ENCODE measurements at places on chromosomes 4 and X. TPM values are rescaled to one million over a fixed set of nuclear protein-coding genes. Genes with fewer than 3 reads are reported as not detected.

- DNase-seq: peak; percentile 85
Observed at GRCh38 chr4:99763635-99764101, 53.0 kb upstream of the DAPP1 start.

DNA sequence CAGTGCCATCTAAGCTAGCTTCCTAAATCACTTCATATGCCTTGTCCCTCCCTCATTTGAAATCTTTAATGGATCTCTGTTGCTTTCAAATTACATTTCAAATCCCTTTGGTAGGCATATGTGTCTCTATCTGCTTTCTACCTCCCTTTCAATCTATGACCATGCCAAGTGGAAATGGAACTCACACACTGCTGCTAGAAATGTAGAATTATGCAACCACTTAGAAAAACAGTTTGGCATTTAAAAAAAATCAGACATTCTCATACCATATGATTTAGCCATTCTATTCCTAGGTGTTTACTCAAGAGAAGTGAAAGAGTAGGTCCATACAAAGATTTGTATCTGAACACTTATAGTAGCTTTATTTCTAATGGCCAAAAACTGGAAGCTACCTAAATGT, 413.5 kb upstream of the INTU start:
- DNase-seq: no peak

DNA sequence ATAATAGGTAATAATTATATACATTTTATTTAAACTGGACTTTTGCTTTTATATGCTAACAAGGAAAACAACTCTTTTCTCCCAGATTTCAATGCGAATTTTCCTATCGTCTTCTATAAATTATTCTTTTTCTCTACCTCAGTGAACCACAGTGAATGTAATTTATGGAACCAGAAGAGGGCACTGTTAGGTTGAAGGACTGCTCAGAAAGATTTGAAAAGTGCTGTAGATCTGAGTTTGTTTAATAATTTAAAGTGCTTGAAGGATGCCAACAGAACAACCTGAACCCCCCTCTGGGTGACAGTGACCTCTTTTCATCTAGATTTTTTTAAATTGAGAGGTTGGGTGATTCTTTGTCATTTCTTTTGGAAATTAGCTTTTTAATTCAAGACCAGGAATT, 54.9 kb downstream of the PHOX2B start:
- DNase-seq: peak; percentile 62

GRCh38 chrX:19291086-19291485, 52.6 kb upstream of the PDHA1 start:
- DNase-seq: no peak

DNA sequence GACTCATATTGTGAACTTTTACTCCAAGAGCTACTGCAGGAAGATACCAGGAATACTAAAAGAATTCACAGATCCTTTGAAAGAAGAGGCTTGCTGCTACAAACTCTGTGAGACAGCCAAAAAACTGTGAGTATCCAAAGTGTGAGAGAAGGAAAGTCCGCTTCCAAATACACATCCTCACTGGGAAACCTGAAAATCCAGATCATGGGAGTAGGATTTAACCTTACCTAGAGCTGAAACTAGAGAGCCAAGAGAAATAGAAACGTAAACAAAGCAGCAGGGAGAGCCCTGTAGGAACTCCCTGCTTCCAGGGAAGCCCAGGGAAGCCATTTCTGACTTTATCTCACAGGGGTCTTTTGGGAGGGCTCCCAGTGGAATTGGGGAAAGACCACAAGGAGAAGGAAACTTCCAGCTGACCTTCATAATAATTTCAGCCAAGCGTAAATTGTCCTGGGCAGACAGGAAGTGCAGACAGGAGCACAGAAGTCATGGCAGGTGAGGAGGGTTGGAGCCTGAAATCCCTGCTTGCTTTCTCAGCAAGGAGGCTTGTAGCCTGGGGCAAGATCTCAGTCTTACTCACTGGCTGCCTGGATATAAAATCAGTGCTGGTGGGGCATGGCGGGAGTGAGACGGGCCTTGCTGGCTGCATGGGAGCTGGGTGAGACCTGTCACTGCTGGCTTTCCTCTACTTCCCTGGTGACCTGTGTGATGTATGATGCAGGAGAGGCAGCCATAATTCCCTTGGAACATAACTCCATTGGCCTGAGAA, 26.2 kb upstream of the NFKB1 start:
- DNase-seq: no peak

- no peak for DNase-seq
Observed at GRCh38 chr4:65393078-65393477, 277.2 kb downstream of the EPHA5 start.

DNA sequence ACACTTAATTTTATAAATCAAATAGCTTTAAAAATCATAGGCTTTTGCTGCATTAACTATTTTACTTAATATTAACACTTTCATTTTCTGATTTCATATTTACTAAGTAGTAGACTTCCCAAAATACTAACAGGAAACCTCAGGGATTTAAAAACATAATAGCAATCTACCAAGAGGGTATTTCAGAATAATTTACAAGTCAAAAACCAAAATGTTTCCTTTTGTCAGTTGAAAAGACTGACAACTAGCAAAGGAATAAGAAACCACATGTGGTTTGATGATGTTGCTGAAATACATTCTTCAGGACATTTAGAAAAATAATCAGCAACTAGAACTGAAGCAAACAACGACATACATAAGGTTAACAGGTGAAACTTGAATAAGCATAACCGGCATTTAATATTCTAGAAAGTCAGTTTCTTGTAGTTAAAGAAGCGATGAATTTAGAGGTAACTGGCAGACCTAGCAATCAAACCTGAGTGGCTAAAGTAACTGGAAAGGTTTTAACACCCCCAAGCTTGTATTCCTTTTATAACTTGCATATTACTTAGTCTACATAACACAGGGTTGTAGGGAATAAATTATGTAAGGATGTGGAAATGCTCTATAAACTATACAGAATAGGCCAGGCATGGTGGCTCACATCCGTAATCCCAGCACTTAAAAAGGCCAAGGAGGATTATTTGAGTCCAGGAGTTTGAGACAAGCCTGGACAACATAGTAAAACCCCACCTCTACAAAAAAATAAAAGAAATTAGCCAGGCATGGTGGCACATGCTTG, 40.0 kb downstream of the DHX15 start:
- no peak for DNase-seq

GRCh38 chr4:153643406-153644383, 40.4 kb upstream of the TLR2 start:
- DNase-seq: peak; percentile 72

DNA sequence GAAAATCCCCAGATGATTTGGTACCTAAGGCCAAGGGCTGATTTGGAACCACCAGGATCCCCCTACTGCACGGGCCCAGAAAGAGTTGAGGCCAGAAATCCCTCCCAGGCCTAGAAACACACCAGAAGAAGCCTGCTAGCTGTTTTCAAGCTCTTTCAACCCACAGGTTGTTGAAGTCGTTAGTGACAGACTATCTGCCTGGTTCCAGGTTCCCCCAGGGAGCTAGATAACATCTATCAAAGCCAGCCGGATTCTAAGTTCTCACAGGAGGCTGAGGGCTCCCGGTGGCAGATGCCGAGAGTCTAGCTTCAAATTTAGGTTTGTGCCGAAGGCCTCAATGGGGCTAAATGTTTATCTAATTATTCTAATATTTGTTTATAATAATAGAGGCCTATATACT, 132.0 kb upstream of the ATP6AP2 start:
- DNase-seq: no peak

GRCh38 chrX:13938051-13938828, 91.5 kb downstream of the GEMIN8 start:
- no peak for DNase-seq

- DNase-seq: peak; percentile 95
Observed at GRCh38 chrX:155334486-155335336, at the start of gene CLIC2. Gene CLIC2 (minus strand): TSS chrX:155334614. CDS start chrX:155334427, 187 bp downstream.

DNA sequence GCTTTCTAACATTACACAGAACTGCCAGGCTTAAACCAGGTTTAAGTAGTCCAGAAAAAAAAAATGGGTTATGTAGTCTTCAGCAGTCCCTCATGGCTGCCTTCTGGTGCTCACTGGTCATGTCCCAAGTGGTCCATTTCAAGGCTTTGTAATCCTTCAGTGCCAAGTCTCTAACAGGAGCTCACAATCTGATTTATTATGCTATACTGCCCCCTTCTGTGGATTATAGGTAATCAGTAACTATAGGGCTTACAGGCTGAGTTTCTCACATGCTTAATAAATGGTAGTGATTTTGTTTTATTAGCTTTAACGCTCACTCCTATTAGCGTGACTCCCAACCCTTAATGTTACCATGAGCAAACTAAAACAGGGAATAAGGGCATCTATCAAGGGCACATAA, 92.5 kb upstream of the EDA2R start:
- DNase-seq: peak; percentile 21

GRCh38 chr4:93828332-93828994, at the start of gene ATOH1:
Gene ATOH1 (plus strand): TSS chr4:93828753. CDS start chr4:93828927, 174 bp downstream.
- peak; percentile 39 for DNase-seq

DNA sequence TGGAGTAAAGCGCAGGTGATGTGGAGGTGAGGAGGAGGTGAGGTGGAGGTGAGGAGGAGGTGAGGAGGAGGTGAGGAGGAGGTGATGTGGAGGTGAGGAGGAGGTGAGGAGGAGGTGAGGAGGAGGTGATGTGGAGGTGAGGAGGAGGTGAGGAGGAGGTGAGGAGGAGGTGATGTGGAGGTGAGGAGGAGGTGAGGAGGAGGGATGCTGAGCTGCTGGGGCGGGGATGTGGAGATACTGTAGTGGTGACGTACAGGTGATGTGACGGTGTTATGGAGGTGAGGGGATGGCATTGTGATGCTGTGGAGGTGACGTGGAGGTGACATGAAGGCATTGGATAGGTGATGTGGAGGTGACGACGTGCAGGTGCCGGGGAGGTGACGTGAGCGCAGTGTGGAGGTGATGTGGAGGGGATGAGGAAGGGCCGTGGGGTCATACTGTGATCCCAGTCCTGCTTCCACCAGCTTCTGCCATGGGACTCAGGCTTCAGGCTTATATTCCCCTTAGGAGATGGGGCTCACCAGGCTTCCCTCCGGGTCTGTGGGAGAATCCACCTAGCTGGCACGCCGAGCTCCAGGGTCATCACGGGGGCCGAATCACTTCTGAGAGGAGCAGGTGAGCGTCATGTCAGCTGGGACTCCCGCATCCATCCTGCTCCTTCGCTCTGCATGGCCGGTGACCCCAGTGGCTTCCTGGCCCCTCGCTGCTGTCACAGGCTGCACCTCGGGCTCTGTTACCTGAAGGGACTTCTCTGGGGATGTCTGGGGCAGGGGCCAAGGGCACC, 47.9 kb upstream of the GRPEL1 start:
- DNase-seq: no peak

- no peak for DNase-seq
Observed at GRCh38 chrX:68889249-68889648, 60.4 kb downstream of the EFNB1 start.

DNA sequence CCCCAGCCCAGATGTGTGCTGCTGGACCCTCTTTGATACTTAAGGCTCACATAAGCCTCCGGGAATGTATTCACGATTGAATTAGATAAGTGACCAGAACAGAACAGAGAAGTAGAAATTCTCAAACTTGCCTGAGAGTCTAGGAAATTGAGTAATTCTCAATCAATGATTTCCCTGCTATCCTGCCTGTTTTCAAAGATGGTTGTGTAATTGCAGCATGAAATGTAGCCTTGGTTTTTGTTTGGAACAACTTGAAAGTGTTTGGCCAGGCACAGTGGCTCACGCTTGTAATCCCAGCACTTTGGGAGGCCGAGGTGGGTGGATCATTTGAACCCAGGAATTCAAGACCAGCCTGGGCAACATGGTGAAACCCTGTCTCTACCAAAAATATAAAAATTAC, 41.2 kb downstream of the TNIP2 start:
- no peak for DNase-seq

GRCh38 chr4:17165286-17165685, 266.8 kb upstream of the LDB2 start:
- no peak for DNase-seq

DNA sequence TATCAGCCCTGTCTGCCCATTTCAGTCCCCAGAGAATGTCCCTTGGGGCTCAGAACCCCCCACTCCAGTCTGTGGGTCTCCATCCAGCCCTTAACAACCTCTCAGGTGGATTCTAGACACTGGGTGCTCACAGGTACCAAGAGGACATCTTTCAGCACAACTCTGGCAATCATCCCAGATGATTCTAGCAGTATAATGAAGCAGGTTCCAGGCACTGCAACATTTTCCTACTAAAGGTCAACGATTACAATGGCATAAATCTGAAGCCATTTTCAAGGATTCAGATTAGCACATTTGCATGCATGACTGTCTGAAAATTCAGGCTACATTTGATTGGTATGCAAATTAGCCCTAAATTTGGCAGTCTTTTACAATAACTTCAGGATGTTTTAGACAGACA, 10.0 kb downstream of the SLC2A9 start:
- DNase-seq: no peak

- peak; percentile 96 for DNase-seq
Observed at GRCh38 chr4:105088110-105088879, 58.4 kb upstream of the TET2 start.

DNA sequence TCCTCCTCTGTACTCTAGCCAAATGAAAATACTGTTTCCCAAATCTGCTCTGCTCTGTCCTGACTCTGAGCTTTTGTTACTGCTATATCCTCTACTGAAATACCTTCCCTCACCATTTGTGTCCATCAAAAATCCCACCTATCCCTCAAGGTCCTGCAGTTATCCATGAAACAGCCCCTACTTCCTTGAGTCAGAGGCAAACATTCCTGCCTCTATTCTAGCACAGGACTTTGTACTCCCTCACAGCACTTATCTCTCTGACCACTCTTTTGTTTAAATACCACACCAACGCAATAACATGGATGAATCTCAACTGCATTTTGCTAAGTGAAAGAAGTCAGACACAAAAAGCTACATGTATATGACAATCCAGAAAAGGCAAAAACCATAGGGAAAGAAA, 10.5 kb upstream of the RNF128 start:
- DNase-seq: no peak

GRCh38 chrX:64093761-64094160, 111.7 kb downstream of the AMER1 start:
- no peak for DNase-seq

- DNase-seq: no peak
Observed at GRCh38 chr4:878796-879728, 53.1 kb downstream of the GAK start.

- no peak for DNase-seq
Observed at GRCh38 chr4:124184792-124185191, 527.7 kb downstream of the ANKRD50 start.

GRCh38 chr4:159308566-159309340, 205.9 kb downstream of the RAPGEF2 start:
- DNase-seq: no peak

Gene SYTL5
- 1.2 TPM for total RNA-seq

Gene EREG
- not detected for total RNA-seq

Gene STATH
- total RNA-seq: 0.29 TPM

Gene MCUB
- total RNA-seq: 51.0 TPM

Gene EDA
- total RNA-seq: 1.1 TPM

Gene ARR3
- total RNA-seq: not detected

Gene FAM9B
- total RNA-seq: not detected

Gene CCDC110
- not detected for total RNA-seq

Gene STK32B
- total RNA-seq: 13.2 TPM

Gene EGF
- 10.3 TPM for total RNA-seq

Gene CENPVL2
- not detected for total RNA-seq

Gene GPC3
- total RNA-seq: 0.06 TPM

Gene FAAH2
- total RNA-seq: not detected

Gene NDST3
- 1.3 TPM for total RNA-seq

Gene SRPX
- 72.3 TPM for total RNA-seq

Gene SPANXA1
- total RNA-seq: not detected

Gene USP17L20
- not detected for total RNA-seq

Measured in H4 (cell line).